ENCODE measurements at places on chromosomes 12 and 14. TPM values are rescaled to one million over a fixed set of nuclear protein-coding genes. Genes with fewer than 3 reads are reported as not detected.

The OR6C2 gene
- polyA plus RNA-seq, result not detected

The HOXC12 gene
- not detected for polyA plus RNA-seq

The SLC38A4 gene
- polyA plus RNA-seq, result 27.2 TPM

DNA sequence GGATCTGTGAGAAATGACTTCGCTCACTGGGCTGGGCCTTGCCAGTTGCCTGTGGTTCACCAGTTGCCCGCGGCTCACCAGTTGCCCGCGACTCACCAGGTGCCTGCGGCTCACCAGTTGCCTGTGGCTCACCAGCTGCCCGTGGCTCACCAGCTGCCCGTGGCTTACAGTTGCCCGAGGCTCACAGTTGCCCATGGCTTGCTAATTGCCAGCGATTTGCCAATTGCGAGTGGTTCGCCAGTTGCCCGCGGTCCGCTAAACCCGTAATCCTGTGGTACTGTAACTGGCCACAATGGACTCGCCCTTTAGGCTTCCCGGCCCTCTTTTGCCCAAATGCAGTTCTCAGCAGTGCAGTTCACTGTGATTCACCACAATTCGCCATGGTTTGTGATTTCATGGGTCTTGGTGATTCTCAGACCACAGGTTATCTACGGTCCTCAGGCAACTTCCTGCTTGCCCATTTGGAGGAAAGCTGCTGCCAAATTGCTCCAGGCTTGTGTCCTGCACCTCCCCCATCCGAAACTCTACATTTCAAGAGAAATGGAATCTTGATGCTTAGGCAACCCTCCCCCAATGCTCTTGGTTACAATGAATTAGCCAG lies 15.0 kb upstream of the MEG3 start:
- DNase-seq, result no peak

- DNase-seq, result no peak
Observed at GRCh38 chr12:111435661-111436201, 30.0 kb downstream of the SH2B3 start.

DNA sequence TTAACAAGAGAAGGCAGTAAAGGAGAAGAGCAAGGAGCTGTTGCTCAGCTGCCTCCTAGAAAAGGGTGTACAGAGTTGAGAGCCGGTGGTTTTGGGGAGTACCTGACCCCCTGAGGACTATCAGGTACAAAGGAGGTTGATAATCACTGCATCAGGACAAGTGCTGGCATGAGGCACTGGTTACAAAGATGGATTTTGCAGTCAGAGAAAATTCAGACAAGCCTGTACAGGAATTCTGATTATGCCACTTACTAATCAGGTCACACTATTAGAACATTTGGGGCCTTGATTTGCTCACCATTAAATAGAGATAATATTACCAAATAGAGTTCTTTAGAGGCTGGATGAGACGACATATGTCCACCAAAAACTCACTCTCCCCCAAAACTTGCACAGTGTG lies 450.9 kb upstream of the TMPO start:
- DNase-seq, result no peak

DNA sequence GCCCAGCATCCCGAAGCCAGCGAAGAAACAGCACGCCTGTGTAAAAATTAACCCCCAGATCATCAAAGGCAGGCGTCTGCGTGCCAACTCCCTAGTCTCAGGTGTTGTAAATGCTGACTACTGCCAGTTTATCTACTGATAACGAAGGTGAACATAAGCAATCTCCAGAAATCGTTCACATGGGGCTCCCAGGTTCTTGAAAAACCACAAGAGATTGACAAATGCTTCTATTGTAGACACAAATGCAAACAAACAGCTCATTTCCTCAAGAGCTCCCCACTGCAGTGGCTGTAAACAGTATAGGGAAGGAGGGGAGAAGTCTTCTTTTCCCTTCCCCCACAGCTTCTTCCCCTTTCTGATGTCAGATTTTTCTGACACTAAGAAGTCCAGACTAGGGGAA lies 5.3 kb upstream of the PLEKHG3 start:
- no peak for DNase-seq

- no peak for DNase-seq
Observed at GRCh38 chr12:124232654-124232987, 62.3 kb upstream of the RFLNA start.

- peak; percentile 61 for DNase-seq
Observed at GRCh38 chr12:111812881-111813741, 28.9 kb upstream of the MAPKAPK5 start.

All from right renal cortex interstitium (tissue), 3 donors.